ENCODE measurements at places on chromosomes 1 and 21.

- DNase-seq, result no peak
These were observed 17.8 kb downstream of the RHEX start for GRCh38 chr1:206070627-206071304.

- no peak for DNase-seq
These were observed 1171.0 kb downstream of the MRPL39 start for GRCh38 chr21:24436236-24436635.

- no peak for DNase-seq
These were observed 3.3 kb downstream of the NCSTN start for GRCh38 chr1:160346463-160346862.

- no peak for DNase-seq
These were observed 47.0 kb downstream of the MRPL39 start for GRCh38 chr21:25560271-25560685.

GRCh38 chr1:163766257-163766918 lies 444.6 kb downstream of the NUF2 start:
- no peak for DNase-seq

DNA sequence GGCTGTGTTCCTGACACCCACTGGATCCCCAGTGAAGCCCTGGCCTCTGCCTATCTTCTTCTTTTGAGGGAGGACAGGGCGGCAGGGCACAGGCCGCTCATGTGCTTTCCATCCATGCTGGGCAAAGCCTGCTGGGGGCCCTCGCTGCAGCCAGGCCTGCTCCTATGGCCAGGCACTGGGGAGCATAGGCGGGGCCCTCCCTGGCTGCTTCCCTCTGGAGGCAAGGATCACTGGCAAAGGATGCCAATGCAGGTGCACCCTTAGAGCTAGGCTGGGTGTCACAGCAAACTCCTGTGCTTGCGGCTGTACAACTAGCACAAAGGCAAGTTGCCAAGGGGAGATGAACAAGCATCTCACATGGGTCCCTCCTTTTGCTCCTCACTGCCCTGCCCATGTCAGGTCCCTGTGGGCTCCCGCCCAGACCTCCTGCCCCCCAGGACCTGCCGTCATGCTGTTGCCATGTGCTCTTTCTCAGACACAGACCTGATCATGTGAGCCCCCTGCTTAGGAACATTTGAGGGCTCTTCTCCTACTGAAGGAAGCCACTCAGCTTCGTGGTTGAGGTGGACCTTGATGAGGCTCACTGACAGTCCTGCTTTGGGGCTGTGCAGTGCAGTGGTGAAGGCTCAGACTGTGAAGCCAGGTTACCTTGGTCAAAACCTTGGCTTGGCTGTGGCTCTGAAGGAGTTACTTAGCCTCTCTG lies 393.6 kb downstream of the PTPRU start:
- no peak for DNase-seq

GRCh38 chr1:208177656-208178055 lies 66.5 kb downstream of the PLXNA2 start:
- no peak for DNase-seq

- DNase-seq, result no peak
These were observed 12.8 kb downstream of the RRP15 start for GRCh38 chr1:218297867-218298266.

- peak; percentile 59 for DNase-seq
These were observed at the start of gene GPATCH4 for GRCh38 chr1:156601122-156601830. GPATCH4 (minus strand) TSS chr1:156601479.

DNA sequence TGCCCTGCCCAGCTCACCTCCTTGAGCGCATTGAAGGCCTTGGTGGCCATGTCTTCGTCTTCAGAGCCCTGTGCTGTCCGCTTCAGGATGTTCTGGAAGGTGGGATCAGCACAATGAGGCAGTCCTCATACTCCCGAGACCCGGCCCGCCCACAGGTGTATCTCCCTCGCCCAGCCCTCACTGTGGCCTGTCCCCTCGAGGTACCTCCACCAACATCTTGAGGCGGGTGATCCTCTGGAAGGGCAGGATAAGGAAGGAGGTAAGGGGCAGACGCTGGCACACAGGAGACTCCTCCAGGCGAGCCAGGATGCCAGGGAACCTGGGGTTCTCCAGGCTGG lies 7.1 kb downstream of the ARHGEF19 start:
- DNase-seq, result no peak

DNA sequence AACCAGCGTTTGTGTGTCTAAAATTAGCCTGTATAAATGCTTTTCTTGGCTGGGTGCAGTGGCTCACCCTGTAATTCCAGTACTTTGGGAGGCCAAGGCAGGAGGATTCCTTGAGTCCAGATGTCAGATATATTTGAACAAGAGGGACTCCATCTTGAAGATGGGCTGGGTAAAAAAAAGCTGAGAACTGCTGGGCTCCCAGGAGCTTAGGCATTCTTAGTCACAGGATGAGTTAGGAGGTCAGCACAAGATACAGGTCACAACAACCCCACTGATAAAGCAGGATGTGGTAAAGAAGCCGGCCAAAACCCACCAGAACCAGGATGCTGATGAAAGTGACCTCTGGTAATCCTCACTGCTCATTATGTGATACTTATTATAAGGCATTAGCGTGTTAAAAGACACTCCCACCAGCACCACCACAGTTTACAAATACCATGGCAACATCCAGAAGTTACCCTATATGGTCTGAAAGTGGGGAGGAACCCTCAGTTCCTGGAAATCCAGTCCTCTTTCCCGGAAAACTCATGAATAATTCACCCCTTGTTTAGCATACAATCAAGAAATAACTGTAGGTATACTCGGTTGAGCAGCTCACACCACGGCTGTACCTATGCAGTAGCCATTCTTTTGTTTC lies 36.2 kb upstream of the ZNF496 start:
- DNase-seq, result no peak

- DNase-seq, result no peak
These were observed 103.3 kb downstream of the WDR3 start for GRCh38 chr1:118032883-118033282.

GRCh38 chr1:30715886-30716285 lies 7.5 kb downstream of the MATN1 start:
- no peak for DNase-seq

- DNase-seq, result no peak
These were observed 52.4 kb upstream of the SYT14 start for GRCh38 chr1:209885403-209886218.

DNA sequence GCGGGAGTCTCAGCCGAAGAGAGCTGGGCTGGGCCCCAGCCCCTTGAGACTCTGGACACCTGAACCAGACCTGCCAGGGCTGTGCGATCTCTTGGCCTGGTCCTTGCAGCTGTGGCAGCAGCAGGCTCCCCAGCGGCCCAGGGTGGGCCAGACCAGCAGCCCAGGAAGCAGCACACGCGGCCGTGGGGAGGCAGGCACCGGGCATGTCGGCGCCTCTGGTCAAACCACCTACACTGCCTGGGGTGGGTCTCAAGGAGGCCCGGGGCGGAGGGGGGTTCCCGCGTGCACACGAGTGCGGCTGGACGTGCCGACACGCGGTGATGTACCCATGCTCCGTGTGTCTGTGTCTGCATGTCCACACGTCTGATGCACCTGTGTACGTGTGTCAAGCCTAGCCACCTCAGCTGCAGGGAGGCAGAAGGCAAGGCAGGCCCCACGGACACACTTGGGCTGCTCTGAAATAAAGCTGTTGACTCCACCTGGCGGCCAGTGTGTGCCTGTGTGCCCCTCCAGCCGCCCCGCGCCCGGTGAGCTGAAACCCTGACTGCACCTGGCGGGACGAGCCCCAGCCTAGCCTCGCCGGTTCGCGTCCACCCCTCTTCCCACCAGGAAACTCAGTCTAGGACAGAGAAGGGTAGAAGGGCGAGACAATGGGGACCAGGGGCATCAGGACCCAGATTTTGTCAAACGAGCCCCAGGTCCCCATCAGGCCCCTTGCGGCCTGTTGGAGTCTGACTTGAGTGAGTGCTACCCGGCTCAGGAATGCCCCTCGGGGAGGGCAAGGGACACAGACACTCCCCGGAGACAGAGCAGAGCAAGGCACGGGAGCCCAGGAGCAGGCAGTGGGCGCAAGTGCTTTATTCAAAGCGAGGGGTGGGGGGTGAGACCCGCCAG lies 11.6 kb downstream of the SCNN1D start:
- peak; percentile 37 for DNase-seq

- no peak for DNase-seq
These were observed 13.6 kb downstream of the INSRR start for GRCh38 chr1:156845055-156845952.

DNA sequence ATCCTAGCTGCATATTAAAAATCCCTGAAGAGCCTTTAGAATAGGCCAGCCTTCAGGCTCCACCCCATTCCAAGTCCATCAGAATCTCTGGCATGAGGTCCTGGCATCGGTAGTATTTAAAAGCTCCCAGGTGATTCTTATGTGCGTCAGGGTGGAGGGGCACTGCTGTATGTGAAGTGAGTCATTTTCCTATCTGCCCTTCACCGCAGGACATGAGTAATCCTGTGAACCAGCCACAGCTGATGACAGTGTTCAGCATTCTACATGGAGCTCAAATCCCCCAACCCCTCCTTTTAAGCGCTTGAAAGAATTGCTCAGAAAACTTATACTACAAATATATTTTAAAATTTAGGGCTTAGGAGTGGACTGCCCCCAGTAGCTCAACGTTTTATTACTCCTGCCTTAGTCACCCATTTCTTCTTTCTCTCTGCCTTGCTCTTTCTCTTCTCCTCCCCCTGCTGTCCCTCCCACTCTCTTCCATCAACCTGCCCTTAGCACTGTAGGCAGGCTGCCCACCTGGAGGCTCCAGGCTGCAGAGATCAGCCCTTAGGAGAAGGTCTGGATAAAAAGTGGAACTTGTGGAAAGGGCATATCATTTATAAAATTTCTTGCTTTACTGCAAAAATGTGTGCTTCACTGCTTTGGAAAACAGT lies 73.8 kb upstream of the ZNF281 start:
- no peak for DNase-seq

DNA sequence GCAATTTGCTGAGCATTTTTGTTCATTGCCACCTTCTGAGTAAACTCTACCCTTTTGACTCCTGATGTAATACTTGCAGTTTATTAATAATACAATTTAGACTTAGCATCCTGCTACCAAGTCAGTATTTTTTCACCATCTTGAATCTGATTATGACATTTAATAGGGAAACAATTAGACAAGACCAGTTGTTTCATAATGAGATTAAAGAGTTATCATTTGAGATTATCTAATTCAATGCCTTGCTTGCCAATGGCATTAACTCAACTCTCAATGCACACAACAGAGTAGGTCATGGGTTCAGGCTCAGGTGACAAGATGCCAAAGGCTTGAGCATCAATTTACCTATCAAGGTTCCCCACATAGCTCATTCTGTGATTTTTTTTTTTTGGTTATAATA lies 488.4 kb downstream of the DISC1 start:
- DNase-seq, result no peak

GRCh38 chr1:106276871-106277270 lies 779.6 kb upstream of the PRMT6 start:
- DNase-seq, result no peak

GRCh38 chr1:186849826-186850225 lies 21.1 kb downstream of the PLA2G4A start:
- DNase-seq, result no peak

GRCh38 chr1:67052741-67053534 lies 1.0 kb downstream of the SLC35D1 start:
- no peak for DNase-seq

DNA sequence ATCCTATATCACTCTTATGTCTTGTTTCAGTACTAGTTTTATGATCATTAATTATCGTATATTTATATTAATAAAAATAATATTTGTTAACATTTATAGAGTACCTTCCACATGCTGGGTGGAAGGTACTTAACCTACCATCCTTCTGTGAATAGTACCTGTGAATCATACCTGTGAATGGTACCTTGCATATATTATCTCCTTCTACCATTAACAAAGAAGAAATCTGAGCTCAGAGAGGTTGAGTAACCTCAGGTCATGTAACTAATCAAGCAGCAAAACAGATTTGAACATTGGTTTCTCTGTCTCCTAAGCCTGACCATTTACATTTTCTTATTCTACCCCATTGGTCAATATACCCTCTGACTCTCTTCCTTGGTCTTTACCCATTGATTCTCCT lies 174.4 kb upstream of the UBE2U start:
- DNase-seq, result no peak

DNA sequence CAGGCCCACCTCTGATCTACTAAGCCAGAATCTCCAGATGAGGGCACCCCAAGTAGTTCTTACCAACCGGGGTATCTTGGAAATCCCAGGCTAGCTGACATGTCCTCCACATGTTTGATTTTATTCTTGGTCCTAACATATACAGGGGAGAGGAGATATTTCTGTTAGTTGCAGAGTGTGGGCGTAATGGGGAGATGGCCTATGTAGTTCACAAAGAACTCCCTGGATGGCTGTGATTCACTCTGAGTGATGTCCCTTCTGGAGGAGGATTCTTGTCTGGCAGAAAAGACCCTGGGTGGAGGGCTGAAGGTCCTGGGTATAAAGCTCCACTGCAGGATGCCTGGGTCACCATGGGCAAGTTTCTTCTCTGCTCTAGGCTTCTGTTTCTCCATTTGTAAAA lies 13.1 kb downstream of the MECR start:
- DNase-seq, result no peak

- no peak for DNase-seq
These were observed 88.8 kb upstream of the ETS2 start for GRCh38 chr21:38716942-38717341.

GRCh38 chr1:200982071-200982945 lies 41.2 kb downstream of the KIF21B start:
- DNase-seq, result no peak

GRCh38 chr21:43333298-43334062 lies 93.5 kb downstream of the SIK1 start:
- DNase-seq, result no peak

DNA sequence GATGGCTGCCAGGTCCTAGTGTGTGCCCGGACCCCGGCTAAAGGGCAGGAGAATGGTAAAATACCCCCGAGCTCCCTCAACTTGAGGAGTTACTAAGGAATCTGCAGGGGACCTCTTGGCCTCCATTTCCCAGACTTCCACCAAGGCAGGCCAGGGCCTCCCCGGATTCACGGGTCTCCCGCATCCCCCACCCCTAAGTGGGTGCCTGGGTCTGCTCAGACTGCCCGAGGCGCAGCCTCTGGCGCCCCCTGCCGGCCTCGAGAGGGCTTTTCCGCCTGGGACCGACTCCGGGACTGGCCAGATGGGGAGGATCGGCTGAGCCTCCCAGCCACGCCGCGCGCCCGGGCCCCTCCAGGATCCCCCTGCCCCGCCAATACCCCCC lies 1.7 kb downstream of the PLEKHG5 start:
- DNase-seq, result peak; percentile 58

DNA sequence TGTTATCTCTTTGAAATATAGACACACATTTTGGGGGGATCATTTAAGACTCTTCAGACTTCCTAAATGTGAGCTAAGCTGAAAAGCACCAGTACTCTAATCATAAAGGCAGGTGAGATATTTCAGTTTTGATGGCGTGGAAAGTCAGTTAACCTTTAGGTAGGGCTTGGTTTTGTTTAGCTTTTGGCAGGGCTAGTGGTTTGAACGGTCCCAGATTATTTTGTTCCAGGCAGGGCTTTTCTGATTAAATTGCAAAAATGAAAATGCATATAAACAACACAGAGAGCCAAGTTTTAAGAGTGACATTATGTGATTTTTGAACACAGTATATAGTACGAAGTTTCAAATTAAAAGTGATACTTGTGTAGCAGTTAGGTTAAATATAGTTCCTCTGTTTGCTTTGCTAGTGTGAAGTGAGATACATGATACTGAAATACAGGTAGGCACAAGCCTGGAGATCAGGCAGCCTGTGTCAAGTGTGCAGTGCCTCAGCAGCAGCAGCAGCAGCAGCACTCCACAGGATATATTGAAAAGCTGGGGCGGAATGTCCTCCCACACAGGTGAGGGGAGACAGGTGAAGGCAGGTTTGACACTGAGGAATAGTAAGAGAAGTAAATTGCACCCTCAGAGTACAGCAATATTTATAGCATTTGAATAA lies 47.4 kb downstream of the CAMTA1 start:
- no peak for DNase-seq

GRCh38 chr1:230176871-230177411 lies 109.9 kb downstream of the GALNT2 start:
- no peak for DNase-seq

Data from stimulated activated CD4-positive, alpha-beta T cell treated with anti-CD3 and anti-CD28 coated beads, Interleukin-15, amount 100 ng/mL, for 1 hour (primary cell).